Esophagus squamous epithelium (tissue), 5 donors: ENCODE measurements at places on chromosomes 13 and 19.

DNA sequence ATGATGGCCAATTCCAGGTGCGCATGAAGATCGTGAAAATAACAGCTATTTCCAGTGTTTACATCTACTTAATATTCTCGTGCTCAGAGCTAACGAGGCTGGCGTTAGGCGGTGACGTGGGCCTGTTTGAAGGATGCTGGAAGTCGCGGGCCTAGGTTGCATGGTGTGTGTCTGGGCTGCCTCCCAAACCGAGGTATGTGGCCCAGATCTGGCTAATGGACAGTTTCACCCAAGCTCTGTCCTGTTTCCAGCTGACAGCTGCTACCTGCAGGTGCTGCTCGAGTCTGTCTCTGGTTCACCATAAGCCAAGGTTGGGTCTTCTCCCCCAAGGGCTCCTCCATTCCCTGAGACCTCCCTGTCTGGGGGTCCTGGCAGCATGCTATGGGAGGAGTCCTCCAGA, 40.5 kb upstream of the KCTD15 start:
- no peak for DNase-seq

GRCh38 chr19:18871543-18871942, 24.4 kb downstream of the CERS1 start:
- no peak for DNase-seq

DNA sequence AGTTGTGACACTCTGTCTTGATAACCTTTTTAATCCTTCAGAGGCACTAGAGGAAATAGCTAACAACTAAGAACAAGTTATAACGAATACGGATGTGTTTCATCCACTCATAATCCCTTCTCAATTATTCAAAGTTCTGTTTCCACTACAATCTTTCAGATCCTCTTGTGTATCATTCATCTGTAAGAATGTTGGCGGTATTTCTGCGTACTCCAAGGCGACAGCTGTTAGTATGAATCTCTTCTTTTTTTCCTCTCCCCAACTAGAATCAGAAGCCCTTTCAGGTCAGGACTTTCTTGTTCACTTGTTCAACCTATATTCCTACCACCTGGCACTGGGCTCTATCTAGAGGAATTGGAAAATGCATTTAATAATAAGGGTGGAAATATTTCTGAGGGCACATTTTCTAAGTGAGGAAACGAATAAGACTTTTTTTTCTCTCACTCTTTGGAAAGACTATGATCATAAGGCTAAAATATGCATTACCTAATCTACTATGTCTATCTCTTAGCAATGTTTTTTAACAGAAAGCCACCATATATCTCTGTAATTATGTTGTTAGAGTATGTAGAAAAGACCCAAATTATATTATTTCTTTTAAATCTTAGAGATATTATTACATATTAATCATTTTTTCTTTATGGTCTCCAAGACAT, 492.9 kb downstream of the PCDH20 start:
- no peak for DNase-seq

- no peak for DNase-seq
These were observed 10.4 kb downstream of the LMNB2 start for GRCh38 chr19:2446381-2446780.

- DNase-seq, result no peak
These were observed at the start of gene KLK11 for GRCh38 chr19:51026554-51026831. TSS of gene KLK11 (minus strand) at chr19:51026616. CDS start at chr19:51025631, 985 bp downstream.

DNA sequence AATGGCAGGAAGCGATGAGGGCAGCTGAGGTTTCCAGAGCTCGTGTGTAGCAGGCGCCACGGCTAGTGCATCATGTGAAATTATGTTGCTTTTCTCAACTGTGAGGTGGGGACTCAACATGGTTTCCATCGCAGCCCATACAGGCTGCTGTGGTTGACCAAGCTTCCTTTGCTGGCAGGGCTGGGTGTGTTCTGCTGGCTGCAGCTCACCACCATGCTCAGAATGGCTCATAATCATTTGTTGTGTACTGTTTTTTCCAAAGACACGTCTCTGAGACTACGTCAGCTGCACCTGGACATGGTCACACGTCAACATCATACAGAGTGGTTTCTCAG, 16.1 kb upstream of the RASA3 start:
- no peak for DNase-seq

GRCh38 chr13:48317511-48318376, 14.2 kb downstream of the RB1 start:
- no peak for DNase-seq

GRCh38 chr13:27953676-27954405, 15.3 kb downstream of the CDX2 start:
- DNase-seq, result no peak

GRCh38 chr19:38799104-38799503, 10.1 kb downstream of the LGALS7B start:
- DNase-seq, result no peak

DNA sequence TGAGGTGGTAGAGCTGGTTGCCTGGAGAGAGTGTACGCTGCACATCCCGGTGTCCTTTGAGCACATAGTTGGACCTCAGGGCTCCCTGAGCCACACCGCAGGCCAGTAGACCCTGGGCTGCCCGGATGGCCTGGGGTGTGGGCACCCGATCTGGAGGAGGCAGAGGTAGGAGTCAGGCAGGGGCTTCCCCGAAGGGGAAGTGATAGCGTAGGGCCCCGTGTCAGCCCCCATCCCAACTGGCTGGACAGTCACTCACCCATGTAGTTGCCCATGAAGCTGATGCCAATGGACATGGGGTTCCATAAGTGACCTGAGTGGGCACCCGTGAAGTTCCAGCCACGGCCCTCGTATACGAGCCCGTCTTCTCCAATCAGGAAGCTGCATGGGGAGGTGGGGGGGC, 3.6 kb downstream of the PGLYRP1 start:
- DNase-seq, result no peak

GRCh38 chr13:94311893-94312292, 167.6 kb downstream of the DCT start:
- no peak for DNase-seq

GRCh38 chr13:27808851-27809550, 16.7 kb downstream of the GSX1 start:
- no peak for DNase-seq

DNA sequence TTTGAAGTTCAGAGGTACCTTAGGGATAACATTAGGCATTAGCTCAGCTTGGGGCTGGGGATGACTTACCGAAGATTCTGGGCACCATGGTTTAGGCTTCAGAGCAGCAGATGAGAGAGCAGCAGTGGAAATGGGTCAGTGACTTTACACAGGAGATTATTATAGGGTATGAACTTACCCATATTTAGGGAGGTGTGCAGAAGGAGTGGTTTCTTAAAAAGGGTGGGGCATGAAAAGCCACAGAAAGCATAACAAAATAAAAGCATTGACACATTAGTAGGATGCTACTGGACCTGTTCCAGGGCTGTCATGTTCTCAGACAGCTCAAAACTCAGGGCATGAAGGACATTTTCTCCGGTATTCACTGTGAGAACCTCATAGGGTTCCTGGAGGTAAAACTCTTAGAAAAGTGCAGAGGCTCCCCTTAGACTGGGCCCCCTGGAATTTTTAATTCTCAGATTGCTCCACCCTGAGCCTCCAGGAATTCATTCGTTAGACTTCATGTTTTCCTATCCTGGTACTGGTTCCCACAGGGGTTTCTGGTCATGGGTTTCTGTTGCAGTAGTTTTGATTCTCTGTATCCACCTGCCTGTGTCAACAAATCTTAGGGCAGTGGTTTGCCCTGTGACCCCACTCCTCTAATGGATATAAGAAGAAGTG, 20.7 kb downstream of the IGFL1 start:
- DNase-seq, result no peak

DNA sequence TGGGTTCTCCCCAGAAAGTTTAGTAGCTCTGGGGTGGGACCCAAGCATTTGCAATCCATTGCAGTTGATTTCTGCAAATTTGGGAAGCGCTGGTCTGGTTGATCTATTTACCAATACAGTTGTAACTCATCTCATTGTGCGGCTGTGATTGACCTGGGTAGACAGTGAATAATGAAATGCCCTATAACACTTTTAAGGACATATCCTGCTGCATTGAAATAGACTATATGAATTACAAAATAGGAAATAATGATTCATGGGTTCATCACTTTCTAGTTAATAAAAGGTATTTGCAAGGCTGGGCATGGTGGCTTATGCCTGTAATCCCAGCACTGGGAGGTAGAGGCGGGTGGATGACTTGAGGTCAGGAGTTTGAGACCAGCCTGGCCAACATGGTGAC, 59.0 kb upstream of the FARP1 start:
- no peak for DNase-seq

- DNase-seq, result no peak
These were observed 10.1 kb upstream of the GTF2F1 start for GRCh38 chr19:6402837-6403608.

GRCh38 chr19:31110336-31110735, 238.9 kb downstream of the TSHZ3 start:
- DNase-seq, result no peak

DNA sequence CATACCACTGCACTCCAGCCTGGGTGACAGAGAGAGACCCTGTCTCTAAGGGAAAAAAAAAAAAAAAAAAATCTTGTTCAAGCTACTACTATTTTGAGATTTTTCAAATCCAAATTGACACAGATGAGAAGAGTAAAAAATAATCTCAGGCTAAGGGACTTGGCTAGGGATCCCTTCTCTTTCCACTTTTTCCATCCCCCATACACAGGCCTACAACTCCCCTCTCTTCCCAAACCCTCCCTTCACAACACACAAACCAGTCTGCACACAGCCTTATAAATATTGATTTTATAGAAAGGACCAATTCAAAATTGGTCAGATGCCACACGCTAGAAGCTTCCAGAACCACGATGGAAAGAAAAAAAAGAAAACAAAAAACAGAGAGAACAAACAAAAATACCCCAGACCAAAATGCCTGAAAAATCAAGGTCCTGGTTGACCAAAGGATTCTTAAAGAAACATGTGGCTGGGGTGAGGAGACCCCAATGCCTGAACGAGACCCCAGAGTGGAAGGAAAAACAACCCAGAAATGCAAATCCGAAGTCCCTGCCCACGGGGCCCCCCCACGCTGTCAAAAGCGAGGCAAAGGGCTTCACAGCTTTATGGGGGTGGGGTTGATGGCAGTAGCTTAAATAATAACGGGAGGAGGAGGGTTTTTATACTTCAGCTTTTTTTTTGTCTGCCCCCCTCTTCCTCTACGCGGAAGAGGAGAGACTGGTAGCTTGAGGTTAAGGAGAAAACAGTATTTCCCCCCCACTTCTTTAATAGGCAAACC, 18.1 kb downstream of the QPCTL start:
- no peak for DNase-seq
